AG08396 (cell line): ENCODE measurements at places on chromosomes 16 and 17.

- no peak for DNase-seq
Observed at GRCh38 chr16:66324815-66325515, 41.5 kb upstream of the CDH5 start.

GRCh38 chr16:86297391-86297790, 212.9 kb upstream of the FOXF1 start:
- no peak for DNase-seq

- DNase-seq = no peak
Observed at GRCh38 chr17:34399725-34400124, 36.7 kb upstream of the CCL1 start.

GRCh38 chr16:1426734-1427471, 4.0 kb upstream of the PERCC1 start:
- no peak for DNase-seq

DNA sequence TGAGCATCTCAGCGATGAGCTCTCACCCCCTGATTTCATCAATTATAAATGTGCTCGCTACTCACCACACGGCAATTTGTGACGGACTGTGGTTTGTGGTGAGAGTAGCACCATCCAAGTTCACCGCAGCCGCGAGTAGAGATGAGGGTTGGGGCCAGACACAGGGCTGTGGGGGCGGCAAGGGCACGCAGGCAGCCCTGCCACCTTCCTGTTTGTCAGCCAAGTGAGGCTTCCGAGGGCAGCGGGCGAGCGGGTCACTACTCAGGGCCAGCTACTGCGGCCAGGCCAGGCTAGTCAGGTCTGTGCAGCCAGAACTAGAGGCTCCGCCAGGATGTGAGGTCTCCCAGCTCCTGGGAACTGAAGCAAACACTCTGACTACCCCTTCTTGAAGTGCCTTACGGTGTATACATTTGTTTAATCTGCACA, 39.6 kb upstream of the MEOX1 start:
- peak; percentile 61 for DNase-seq

- no peak for DNase-seq
Observed at GRCh38 chr16:79717333-79718137, 117.0 kb upstream of the MAF start.

- DNase-seq = no peak
Observed at GRCh38 chr17:41707803-41708669, 4.1 kb upstream of the GAST start.

DNA sequence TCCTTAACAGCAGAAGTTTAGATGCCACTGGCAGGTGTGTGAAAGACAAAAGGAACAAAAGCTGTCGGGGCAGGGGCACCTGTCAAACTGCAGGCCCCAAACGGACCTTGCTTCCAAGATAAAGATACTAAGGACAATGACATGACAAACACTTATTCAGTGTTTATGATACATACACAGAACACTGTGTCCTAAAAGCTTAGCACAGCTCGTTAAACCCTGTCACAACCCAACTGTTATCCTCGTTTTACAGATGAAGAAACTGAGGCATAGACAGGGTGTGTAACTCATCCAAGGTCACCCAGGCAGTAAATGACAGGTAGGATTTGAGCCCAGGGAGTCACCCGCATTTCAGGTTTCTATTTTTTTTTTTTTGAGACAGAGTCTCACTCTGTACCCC, 9.6 kb downstream of the SDK2 start:
- DNase-seq = no peak

DNA sequence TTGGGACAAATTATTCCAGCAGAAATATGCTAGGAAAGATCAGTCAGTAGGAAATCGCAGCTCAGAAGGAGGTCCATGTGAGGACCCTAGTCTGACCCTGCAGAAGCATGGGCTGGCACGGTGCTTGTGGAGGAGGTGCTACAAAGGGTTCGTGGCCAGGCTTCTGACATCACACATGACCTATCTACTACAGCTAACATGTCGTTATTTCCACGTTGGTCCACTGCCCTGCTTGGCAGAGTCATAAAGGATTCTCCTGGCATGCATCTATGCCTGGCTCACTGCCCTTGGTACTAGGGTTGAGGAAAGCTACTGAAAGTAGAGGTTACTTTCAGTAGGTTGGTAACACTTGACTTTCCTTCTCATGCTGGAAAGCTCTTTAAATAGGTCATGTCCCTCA, 118.1 kb upstream of the SHISA6 start:
- DNase-seq = no peak

- peak; percentile 77 for DNase-seq
Observed at GRCh38 chr16:88405216-88406060, 22.7 kb downstream of the ZNF469 start.

DNA sequence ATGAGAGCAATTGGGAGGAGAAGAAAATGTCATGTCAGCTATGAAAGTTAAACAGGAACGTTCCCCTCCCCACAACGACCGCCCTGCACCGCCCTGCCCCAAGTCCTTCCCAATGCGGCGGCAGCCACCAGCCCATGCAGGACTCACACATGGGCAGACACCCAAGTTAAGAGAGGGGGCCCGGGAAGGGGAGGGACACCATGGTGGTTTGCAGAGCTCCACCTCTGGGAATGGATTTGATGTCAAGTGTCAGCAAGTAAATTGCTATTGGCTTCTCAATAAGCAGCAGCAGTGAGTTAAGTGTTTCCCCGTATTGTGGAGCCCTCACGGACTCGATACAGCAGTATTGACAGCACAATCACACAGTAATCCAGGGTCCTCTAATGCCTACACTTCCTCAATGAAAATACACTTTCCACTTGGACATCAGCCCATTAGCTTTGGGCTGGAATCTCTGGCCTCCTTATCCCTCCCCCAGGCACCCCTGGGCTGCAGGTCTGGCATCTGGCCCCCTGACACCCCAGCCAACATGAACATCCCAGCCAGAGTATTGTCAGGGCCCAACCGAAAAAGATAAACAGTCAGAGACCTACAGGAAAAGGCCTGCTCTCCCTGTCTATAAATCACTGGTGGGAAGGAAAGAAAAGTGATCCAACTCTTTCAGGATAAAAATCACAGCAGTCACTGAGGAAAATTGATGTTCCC, 22.6 kb downstream of the ZFHX3 start:
- DNase-seq = no peak

- DNase-seq = no peak
Observed at GRCh38 chr17:51107778-51108177, 12.9 kb downstream of the SPAG9 start.

DNA sequence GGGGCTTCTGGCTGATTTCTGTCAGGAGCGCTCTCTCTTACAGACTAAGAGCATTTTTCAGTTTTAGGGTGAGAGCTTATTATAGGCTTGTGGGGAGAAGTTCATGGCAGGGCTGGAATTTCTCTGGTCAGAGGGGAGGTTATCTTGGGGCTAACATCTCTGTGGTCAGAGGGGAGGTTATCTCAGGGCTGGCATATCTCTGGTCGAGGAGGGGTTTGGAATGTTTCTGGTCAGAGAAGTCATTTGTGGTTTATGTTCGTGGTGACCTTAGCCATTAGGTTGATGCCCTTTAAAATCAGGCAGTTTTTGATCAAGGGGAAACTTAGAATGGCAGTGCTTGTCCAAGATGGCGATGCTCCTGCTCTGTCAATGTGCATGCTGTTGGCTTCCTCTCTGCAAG, 10.8 kb upstream of the USP31 start:
- no peak for DNase-seq

DNA sequence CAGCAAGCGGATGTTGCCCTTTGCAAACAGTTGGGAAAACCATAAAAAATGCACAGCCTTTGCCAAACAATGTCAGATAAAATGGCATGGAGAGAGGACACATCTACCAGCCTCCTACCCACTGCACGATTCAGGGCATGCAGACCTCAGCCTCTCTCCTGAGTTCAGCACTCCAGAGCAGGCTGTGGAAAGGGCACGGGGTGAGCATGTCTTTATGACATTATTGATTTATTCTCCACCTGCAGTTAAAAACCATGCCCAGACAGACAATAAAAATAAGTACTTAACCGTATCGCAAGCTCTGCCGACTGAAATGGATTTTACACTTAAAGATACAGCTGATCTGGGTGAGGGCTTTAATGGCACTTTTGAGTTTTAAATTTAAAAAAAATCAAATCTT, 127.1 kb downstream of the MAF start:
- DNase-seq = no peak

DNA sequence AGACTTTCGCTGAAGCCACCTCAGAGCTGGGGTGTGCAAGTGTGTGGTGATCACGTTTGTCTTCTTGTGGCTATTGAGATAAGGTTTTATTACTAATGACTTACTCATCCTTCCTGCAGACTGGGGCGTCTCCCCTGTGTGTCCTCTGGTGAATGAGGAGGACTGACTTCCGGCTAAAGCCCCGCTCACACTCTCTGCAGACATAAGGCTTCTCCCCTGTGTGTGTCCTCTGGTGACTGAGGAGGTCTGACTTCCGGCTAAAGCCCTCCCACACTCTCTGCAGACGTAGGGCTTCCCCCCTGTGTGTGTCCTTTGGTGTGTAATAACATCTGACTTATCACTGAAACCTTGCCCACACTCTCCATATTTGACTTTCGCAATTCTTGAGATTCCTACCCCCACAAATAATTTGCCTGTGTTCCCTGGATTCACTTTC, 19.4 kb downstream of the PRDM7 start:
- no peak for DNase-seq

- no peak for DNase-seq
Observed at GRCh38 chr16:68399456-68399855, 48.9 kb downstream of the SMPD3 start.

GRCh38 chr16:75497558-75497957, 2.3 kb upstream of the CHST6 start:
- no peak for DNase-seq

DNA sequence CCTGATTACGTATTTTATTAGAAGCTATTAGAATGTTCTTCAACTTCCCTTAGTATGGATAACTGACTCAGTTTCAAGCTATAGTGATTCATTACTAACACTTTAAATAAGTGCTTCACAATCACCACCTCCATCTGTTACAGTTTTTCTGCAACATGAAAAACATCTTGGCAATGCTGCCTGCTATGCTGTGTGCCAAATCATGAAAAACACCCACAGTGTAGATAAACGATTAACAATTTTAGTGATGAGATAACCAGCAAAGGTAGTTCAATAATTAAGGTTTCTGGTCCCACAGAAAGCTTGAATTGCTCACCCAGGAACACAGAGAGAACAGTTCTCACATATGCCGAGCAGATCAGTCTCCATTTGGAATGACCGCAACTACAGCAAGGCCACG, 51.4 kb upstream of the SLC25A19 start:
- DNase-seq = no peak

GRCh38 chr17:20920095-20920814, 122.6 kb downstream of the USP22 start:
- DNase-seq = no peak

DNA sequence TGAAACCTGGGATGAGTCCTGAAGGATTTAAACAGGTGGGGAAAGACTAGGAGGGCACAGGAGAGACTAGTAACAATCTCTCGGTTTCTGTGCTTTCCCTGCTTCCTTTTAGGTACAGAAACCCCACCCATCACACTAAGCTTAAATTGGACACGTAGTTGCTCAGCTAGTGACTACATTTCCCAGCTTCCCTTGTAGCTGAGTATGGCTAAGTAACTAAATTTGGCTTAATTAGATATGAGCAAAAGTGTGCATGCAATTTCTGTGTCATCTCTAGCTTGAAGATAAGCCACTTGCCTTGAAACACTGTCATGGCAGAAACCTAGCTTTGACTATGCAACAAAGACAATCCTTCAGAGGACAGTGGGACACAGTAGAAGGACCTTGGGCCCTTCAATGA, 36.5 kb downstream of the CACNG1 start:
- DNase-seq = no peak

DNA sequence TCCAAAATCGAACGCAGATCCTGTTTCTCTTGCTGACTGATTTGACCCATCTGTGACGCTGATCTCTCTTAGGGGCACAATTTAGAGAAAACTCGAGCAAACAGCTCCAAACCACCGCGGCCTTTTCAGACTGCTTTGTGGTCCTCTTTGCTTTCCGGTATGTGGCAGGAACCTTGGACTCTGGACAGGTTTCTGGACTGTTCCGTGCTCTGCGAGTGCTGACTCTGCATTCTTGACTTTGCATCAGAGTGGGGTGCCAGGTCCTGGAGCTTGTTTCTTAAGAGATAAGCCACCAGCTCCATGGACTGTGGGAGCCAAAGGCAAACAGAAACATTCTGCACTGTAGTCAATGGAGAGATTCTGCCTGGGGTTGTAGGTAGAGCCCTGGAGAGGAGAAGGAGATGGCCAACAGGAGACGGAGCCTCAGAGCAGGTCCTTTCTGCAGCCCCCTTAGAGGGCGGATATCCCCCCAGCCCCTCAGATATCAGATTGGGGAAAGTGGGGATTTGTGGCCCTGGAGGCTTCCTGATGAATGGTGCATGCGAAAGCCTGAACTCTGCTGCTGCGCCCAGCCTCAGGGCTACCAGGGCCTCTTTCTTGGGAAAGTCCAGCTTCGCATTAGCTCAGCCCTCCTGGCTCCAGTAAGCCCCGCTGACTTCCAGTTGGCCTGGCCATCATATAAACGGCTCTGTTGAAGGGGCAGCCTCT, 65.6 kb downstream of the WIPI1 start:
- DNase-seq = no peak

DNA sequence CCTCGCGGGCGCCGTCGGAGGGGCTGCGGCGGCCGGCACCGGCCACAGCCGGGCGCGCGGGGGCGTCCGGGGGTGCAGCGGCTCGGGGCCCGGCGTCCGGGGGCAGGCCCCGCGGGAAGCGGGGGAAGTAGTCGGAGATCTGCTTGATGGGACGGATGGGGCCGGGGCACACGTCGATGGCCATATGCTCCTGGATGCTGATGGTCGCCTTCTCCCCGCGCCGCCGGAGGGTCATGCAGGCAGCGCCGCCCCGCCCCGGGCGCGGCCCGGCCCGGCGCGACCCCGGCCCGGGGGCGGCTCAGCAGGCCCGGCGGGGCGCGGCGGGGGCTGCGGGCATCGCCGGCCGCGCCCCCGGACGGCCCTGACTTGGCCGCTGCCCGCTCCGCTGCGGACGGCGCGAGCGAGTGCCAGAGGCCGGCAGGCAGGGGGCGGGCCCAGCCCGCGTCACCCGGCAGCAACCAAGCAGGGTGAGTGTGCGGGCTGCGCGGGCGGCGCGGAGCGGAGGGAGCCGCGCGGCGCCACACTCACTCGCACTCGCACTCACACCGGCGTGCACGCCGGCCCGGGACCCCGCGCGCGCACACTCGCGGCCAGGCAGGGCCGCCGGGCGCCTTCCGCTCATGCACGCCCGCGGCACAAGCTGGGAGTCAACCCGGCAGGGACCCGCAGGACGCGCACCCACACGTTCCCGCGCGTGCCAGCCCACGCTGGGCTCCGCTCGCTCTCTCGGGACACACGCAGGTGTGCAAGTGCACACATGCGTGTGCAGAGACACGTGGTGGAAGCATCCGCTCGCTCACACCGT, at the start of gene DOC2B:
TSS of gene DOC2B (minus strand) at position 406 of the 805 bp plus-strand sequence. CDS start at position 235, 171 bp downstream.
- peak; percentile 86 for DNase-seq

- DNase-seq = no peak
Observed at GRCh38 chr16:10896723-10897122, 19.7 kb downstream of the CIITA start.

DNA sequence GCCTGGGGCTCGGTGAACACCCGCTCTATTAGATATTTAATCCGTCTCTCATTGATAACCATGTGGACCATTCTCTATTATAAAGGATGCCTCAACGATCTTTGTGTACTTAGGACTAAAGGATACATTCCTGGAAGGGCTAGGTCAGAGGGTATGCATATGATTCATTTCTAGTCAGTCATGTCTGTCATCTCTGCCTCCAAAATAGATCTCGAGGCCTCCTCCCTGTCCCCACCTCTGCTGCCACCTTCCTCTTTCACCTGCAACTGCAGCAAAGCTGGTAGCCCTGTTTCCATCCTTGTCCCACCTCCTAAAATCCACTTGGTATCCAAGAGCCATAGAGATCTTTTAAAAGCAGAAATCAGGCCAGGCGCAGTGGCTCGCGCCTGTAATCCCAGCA, 121.5 kb downstream of the KATNIP start:
- DNase-seq = no peak
